ENCODE measurements at places on chromosomes 13 and 19.

DNA sequence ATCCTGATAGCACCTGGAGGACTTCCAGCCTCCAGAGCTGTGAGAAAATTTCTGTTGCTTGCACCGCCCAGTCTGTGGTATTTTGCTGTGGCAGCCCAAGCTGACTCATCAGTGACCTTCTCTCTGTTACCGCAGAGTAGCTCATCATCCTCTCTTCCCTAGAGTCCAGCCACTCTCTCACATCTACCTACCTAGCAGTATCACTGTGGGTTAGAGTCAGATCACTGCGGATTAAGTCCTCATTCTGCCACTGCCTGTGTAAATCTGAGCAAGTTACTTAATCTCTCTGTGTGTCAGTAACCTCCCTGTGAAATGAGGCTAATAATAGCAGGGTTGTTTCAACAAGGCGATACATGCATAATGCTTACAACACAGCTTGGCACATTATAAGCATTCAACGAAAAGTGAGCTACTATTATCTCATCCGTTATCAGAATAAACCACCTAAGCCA lies 40.3 kb upstream of the USPL1 start:
- peak; percentile 54 for DNase-seq

DNA sequence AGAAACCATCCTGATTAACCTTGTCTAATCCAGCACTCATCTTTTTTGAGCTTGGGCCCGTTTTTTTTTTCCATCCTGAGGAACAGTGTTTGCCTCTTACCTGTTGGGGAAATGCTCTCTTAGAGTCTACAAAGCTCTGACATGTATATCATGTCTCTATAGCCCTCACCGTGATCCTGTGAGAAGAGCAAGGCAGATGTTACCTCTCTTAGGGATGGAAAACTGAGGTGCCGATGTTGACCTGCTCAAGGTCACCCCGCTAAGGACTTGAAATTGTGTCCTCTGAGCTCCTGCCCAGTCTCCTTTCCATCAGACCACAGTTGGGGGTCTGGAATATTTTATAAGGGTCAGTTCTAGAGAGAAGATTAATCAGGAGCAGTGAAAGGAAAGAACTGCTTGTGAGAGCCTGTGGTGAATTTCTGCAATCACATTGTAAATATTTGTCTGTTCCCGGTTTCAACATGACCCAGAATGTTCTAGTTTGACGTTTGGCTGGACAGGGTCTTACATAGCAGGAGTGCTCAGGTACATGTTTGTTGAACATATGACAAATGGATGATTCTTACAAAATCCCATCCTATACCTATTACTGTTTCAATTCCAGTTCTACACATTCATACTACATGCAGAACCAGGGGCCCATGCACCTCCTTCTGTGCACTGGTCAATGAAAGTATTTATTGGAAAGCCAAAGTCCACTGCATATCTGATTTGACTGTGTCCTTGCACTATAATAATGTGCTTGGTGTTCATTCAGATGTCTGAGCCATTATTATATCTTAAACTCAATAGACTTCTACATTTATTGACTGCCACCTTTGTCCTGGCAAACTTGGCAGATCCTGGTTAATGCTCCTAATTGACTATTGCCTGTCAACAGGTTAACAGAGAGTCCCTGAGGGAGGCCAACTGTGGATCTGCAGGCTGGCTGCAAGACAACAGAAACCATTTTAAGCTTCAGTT lies 12.1 kb downstream of the SLC25A15 start:
- no peak for DNase-seq

DNA sequence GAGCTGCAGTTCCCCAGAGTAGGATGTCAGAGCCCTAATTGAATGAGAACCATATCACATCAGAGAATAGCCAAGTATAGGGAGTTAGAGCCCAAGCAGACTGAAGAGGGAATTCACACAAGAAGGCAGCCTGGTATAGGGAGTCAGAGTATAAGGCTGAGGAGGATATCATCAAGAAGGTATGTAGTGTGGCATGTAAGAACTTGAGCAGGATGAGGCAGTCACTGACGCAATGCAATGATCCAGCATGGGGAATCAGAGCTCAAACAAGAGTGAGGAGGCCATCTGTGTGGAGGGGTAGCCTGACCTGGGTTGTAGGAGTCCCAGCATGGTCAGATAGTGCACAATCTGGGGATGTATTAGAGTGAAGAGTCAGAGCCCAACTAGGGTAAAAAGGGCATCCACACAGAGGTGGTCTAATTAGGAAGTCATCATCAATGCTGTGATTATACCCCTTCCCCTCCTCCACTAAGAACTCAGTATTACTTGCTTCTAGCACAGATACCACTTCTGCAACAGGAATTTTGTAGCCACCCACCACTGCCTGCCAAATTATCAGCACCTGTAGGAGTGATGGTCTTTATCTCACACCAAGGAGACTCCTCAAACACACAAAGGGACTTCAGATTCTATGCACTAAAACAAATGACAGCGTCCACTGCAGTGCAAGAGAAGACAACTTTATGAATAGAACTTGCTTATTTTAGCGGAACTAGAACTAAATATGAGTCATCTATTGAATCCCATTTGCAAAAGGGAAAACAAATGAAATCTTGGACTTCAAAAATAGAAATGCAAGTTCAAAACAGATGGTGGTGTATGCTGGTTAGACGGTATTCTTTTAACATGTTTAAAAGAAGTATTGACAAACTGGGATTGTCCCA lies 107.2 kb downstream of the FNDC3A start:
- no peak for DNase-seq

- DNase-seq: no peak
Measured at GRCh38 chr19:50412419-50412818, 6.3 kb upstream of the SPIB start.

GRCh38 chr13:109745702-109746101 lies 40.7 kb downstream of the IRS2 start:
- DNase-seq: no peak

DNA sequence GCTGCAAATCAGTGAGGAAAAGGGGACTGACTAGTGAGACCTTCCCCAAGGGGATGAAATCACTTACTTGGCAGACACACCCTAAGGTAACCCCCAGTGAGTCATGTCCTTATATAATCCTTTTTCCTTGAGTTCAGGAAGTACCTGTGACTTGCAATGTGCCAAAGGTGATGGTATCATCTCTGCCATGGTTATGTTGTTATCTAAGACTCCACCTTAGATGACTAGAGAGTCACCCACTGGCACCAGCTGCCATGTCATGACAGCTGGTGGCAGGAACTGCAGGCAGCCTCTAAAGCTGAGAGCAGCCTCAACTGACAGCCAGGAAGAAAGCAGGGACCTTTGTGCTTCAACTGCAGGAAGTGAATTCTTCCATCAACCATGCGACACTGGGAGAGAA lies 12.5 kb downstream of the PBX4 start:
- peak; percentile 78 for DNase-seq

- DNase-seq: no peak
Measured at GRCh38 chr19:28322491-28322890, 890.5 kb downstream of the UQCRFS1 start.

- DNase-seq: no peak
Measured at GRCh38 chr19:16272945-16273344, 51.7 kb upstream of the KLF2 start.

GRCh38 chr13:26605845-26606244 lies 48.4 kb downstream of the WASF3 start:
- no peak for DNase-seq

GRCh38 chr19:51456541-51457290 lies 1.5 kb downstream of the SIGLEC8 start:
- no peak for DNase-seq

GRCh38 chr13:25686831-25687470 lies 315.2 kb downstream of the ATP8A2 start:
- no peak for DNase-seq

DNA sequence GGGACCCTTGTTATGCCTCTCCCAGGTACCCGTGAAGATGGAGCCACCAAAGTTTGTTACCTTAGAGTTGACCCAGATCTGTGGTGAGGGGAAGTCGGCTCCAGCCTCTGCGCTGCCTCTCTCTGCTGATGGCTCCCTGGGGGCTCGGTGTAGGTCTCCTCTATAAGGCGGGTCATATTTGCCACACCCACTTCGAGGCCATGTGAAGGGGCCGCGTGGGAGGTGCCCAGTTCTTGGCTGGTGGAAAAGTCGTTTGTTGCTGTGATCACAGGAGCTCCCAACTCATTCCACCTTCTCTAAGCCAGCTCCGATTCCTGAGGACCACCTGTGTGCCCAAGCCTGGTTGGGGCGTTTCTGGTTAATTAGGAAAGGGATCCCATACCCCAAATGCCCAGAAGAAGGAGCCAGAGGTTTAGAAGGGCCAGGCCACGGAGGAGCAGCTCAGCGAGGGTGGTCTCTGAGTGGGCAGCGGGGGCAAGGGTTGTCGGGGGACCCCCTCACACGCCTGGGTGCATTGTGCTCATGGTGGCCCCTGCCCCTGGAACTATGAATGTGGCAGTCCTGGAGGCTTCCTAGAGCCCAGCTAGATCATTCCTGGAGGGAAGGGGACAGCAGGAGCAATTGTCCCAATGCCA lies 296.5 kb downstream of the ZNF536 start:
- DNase-seq: no peak

DNA sequence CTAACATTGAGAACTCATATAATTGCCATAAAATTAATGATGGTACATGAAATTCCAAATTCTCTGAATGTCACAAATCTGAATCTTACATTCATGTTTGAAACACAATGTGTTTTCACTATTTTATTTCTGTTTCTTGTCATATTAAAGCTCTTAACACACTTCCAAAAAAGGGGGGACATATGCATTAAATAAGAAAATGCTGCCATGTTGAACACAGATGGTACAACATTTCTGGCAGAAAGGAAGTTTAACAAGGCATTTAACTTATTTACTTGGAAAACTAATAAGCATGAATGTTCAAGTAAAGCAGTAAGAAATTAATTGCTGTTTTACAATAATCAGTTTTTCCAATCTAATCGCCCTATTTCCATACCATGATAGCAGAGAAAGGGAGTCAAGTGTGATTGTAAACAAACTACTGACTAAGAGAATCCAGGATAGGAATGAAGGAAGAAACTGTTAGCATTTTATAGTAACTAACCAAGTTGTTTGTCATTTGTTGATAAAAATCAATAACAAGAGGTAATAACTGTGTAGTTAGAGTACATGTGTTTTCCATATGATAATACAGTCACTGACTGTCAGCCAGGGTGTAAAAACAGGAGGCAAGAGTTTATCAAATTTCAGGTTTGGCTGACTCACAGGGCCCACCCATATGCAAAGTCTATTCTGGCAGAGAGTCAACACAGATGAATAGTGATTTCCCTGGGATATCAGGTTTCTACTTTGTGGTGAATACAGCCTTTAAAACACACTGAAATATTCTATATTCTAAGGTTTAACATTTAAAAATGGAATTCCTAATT lies 5.7 kb upstream of the FOXO1 start:
- DNase-seq: no peak
